Activated CD8-positive, alpha-beta memory T cell treated with anti-CD3 and anti-CD28 coated beads, Interleukin-2, amount 10 ng/mL, durations not matched to agents 7 days and 5 days (primary cell): ENCODE measurements at places on chromosomes 6 and 20. TPM values are rescaled to one million over a fixed set of nuclear protein-coding genes. Genes with fewer than 3 reads are reported as not detected.

DNA sequence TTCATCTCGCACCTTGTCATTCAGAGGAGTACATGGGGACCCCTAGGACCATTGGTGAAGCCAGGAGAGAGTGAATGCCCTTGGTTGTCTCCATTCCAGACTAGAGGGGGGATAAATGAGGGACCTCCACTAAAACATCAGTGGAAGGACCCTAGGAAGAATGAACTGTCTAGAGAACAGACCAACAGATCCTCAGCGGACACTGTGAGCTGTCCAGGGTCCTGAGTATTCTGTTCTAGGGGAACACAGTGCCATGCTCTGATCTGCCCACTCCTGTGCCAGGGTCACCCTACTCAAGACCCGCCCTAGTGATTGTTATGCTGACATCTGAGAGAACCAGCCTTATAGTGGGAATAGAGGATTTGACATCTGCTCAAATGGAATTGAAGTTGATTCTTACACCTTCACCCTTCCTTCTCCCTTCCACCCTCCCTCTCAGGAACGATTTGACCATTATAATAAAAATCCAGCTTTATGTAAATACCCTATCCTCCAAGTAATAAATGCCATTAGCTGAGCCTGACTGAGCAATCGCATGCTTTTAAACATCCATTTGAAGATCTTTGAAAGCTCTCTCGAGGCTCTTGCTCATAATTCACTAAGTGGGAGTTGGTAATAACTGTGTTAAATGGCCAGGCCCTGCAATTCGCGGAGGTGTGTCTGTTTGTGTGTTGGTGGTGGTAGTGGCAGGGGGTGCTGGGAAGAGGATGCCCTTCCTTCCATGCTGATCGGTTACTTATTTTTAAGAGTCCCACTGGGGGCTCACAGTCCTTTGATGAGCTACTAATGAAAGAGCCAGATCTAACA, 43.6 kb upstream of the SLC32A1 start:
- H3K4me3 ChIP-seq, result no peak overlapping the region
- H3K36me3 ChIP-seq, result no peaks in the 10 kb centered on the region

Gene SLCO4A1
- total RNA-seq, result 74.7 TPM

Gene DOP1A
- 34.7 TPM for total RNA-seq

DNA sequence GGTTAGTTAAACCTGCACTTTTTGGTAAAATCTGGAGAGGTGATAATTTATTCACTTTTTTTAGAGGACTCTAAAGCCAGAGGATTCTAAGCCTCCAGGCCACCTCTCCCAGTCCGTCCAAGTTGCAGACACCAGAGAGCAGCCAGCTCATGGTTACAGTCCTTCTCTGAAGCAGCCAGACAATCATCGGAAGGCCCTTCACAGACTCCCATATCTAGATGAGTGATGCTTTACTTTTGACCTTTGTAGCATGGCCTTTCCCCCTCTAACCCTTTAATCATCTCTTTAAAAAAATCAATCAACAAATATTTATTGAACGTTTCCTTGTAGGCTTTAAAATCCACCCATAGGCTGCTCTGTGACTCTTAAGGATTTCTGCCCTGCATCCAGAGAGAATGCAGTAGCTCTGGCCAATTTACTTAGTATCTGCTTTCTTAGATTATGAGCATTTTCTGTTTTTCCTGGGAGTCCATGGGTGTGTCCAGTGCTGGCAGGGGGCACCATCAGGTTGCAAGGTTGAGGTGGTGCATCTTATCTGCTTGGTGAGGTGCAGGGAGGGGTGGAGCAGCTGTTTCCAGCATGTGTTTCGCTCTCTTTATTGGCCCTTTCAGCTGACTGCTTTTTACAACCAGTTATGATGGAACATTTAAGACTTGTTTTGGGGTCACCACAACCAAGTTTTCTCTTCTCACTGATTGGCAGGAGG, 58.6 kb downstream of the JARID2 start:
- H3K36me3 ChIP-seq, result peaks cover 24% of the 10 kb centered on the region
- H3K27me3 ChIP-seq, result no peaks in the 10 kb centered on the region
- peaks cover 83% of the 10 kb centered on the region for H3K4me1 ChIP-seq
- H3K27ac ChIP-seq, result peak overlapping the region; percentile 92

DNA sequence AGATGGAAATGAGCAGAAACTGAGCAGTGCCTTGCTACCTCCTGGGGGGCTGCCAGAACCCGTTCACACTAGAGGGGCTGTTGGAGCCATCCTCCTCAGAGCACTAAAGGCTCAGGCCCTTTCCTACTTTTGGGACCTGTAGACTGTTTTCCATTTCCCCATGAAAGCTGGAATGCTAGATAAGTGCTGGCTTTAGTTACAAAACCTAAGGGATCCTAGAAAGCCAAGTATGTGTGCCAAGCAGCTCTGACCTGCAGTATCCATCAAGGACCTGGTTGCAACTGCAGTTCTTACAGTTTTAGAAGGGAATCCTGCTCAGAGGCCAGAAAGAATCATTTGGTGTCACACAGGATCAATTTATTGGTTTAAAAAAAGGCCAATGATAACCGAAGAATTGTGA, 176.7 kb upstream of the COL21A1 start:
- no peak overlapping the region for H3K4me3 ChIP-seq
- H3K27me3 ChIP-seq, result no peaks in the 10 kb centered on the region
- H3K27ac ChIP-seq, result no peak overlapping the region
- no peaks in the 10 kb centered on the region for H3K4me1 ChIP-seq
- DNase-seq, result no peak
- H3K36me3 ChIP-seq, result no peaks in the 10 kb centered on the region

Gene CST5
- not detected for total RNA-seq

Gene RIMS1
- not detected for total RNA-seq

Gene C20orf96
- 7.5 TPM for total RNA-seq

DNA sequence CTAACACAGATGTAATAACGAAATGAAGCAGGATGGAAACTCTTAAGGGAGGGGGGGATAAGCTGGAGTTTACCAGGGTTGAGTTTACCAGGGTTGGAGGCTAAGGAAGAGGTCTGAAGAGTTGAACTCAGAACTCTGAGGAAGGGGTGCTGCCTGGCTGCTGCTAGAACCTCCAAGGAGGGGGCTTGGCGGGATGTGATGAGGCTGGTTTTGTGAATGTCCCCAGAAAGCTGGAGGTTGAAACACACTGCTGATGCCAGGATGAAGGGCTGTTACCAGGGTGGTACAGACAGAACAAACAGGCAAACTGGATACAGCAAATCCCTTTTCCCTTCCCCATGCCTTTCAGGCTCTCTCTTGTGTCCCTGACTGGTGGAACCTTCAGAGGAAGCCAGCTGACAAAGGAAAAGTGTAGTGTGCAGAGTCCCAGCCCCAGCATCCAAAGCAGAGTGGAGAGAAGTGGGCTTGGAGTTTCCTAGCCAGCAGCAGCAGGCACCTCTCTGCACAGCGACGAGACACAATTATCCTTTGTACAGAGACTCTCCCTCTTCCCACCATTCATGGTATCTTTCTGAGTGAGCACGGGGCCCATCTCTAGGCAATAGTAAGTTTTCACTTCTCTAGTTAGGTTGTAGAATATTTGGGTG, 23.7 kb downstream of the UBE2V1 start:
- no peak for DNase-seq
- no peaks in the 10 kb centered on the region for H3K27me3 ChIP-seq
- H3K4me3 ChIP-seq, result no peak overlapping the region
- peaks cover 38% of the 10 kb centered on the region for H3K4me1 ChIP-seq
- H3K27ac ChIP-seq, result peak overlapping the region; percentile 65

Gene MUC22
- total RNA-seq, result not detected
